Thyroid gland (tissue), 4 donors: ENCODE measurements at places on chromosomes 3 and 15.

DNA sequence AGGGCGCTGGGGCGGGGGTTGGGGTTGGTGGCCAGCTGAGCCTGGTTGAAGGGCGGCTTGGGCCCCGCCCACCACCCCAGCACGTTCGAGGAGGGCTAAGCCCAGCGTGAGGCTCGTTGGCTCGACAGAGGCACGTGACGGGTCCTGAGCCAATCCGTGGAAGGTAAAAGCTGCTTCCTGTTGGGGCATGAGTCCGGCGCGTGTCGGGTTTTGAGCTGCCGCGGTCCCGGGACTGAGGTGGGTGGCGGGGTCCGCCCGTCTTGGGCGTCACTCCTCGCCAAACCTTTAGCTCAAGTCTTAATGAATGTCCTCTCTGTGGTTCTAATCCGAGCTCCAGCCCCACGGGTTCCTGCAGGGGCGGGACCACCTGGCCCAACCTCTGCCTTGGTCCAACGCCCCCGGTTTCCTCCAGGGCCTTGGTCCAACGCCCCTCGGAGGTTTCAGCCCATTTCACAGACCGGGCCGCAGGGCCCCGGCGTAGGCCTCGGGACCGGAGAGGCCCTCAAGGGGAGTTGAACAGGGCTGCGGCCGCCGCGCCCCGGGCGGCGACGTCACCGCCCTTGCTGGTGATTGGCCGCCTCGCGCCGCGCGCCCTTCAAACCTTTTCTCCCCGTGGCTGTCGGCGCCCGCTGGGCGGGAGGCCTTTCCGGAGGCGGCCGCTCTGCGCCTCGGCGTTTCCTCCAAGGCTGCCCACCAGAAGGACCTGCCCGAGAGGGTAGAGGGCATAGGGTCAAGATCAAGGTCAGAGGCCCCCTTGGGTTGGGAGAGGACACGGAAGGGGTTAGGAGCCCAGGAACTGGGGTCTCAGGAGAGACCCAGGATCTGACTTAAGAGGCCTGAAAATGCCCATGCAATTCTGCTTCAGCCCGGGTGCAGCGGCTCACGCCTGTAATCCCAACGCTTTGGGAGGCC is at the start of gene RCCD1:
Gene RCCD1, plus strand, starts transcription at position 173 of the 912 bp plus-strand sequence. CDS start 1,851 bp downstream, outside the sequence.
- DNase-seq: peak; percentile 96

DNA sequence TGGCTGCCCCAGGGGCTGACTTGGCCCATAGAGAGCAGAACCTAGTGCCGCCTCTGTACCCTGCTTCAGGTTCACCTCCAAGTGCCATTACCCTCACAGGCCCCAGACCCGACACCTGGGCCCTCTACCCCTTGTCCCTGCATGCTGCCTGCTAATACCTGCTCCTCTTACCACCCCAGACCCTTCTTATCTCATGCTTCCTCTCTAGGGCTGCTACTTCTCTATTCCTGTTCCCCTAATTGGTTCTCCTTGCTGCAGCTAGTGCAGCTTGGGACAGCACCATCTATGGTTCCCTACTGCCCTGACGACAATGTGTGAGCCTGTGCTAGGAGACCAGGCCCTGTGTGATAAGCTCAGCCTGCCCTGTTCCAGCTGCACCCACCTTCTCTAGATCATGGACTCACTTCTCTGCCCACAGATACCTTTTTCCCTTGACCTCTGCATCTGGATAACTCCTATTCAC is 15.3 kb downstream of the HDAC11 start:
- no peak for DNase-seq

DNA sequence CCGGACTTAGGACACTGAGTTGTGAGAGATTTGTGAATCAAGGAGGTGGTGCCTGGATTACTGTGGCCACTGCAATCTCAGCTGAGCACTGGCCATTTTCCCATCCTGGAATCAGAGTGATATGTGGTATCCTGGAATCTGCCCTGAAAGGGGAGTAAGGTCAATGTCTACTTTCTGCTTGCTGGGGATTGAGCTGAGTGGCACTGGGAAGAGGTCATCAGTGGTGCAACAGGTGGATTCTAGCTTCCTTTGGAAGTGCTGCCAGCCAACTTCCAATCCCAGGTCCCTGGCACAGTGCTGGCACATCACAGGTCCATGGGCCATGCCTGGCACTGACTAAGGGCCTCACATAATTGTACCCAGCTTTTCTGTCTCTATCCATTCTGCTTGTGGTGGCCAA is 20.6 kb upstream of the TSEN2 start:
- no peak for DNase-seq

DNA sequence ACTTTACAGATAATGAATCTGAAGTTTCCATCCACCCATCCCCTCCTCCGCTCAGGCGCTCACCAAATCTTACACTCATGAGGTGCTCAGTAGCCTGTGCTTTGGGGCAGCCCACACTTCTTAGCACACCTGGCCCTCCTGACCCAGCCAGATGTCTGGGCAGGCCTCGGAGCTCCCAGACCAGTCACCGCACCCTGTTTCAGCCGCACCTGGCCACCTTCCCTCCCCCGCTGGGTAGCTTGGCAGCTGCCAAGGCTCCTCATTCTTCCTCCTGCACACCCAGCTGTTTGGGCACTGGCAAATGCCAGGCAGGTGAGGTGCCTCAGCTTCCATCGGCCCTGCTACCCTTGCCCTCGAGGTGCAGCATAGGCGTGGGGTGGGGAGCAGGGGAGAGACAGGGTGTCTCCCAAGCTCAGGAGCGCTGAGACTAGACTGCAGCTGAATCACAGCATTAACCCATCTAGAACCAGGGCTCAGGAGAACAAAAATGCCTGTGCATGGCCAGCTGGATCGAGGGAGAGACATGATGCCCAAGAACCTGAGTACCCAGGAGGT is 45.8 kb downstream of the CDC25A start:
- DNase-seq: no peak

GRCh38 chr15:66780172-66780972 is 78.3 kb downstream of the SMAD6 start:
- peak; percentile 85 for DNase-seq

DNA sequence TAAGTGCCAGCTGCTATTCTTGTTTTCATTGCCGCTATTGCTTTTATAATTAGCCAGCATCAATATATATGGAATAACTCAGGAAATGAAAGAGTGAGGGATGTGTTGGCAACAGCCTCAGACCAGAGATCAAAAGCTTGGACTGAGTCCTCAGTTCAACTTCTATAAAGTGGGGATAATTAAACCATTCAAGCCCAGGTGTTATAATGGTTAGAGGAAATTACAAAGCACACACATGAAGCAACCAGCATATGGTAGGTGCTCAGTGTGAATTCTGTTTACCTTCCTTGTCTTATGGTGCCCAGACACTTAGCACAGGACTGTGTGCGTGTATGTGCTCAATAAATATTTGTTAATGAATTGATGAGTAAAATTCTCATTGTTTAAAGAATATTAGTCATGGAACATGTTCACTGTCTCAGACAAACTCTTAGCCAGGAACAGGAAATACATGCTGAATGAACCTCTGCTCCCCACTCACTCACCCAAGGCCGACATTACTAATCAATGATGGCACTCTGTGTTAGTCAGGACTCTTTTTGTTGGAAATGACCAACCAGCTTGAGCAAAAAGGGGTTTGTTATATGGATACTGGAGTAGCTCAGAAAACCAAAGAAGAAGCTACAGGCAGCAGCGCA is 16.7 kb upstream of the CCDC174 start:
- no peak for DNase-seq

GRCh38 chr15:80932989-80933388 is 56.6 kb downstream of the MESD start:
- DNase-seq: no peak

- DNase-seq: no peak
Observed at GRCh38 chr3:32305361-32305876, 66.9 kb downstream of the CMTM8 start.

DNA sequence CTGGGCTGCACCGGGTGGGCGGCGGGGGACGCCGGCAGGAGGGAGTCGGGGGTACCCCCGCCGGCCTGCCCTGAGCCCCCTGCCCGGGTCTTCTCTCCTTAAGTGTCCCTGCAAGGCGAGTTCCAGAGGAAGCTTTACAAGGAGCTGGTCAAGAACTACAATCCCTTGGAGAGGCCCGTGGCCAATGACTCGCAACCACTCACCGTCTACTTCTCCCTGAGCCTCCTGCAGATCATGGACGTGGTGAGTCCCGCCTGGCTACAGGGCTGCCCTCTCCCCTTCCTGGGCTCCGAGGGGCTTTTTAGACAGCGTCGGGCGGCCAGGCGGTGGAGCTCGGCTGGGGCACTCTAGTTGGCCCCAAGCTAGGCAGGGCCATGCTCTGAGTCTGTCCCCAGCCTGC is 480 bp downstream of the CHRNA7 start:
- DNase-seq: peak; percentile 62

- no peak for DNase-seq
Observed at GRCh38 chr3:145450018-145450682, 710.8 kb downstream of the PLOD2 start.

- no peak for DNase-seq
Observed at GRCh38 chr3:127274200-127274760, 13.6 kb downstream of the PRR20G start.

DNA sequence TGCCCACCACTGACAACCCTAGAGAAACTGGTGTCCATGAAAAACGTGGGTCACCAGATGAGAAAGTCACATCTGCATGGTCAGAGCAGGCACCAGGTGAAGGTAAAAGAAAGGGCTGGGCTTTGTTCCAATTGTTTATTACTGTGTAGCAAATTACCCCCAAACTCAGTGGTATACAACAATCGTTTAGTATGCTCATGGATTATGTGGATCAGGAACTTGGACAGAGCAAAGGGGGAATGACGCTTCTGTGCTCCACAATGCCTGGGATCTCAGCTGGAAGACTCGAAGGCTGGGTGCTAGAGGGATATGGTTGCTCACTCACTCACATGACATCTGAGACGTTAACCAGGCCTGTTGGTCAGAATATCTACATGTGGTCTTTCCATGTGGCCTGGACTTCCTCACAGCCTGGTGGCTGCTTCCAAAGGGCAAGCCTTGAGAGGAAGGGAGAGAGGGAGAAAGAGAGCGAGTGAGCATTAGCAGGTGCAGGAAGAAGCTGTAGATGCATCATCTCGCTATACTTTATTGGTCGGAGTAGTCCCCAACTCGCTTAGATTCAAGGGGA is 44.9 kb downstream of the LPP start:
- no peak for DNase-seq

DNA sequence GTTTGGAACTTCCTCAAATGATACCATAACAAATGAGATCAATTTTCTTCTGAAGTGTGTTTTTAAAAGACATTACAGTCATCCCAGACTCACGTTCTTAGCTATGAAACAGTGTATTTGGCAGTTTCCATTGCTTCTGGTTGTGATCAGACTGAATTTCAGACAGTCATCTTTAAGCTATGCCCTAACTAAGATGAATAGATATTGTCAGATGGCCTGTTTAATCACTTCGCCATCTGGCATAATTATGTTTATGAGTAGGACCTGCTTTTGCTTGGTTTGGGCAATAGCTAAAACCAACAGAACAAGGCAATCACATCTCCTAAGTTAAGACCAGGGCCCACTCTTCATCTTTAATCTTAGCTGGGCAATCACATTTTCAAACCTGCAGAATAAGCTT is 313.1 kb downstream of the SV2B start:
- DNase-seq: no peak
